ENCODE measurements at places on chromosomes 6 and 20.

GRCh38 chr6:443621-444159 is 52.1 kb downstream of the IRF4 start:
- H3K4me1 ChIP-seq, result peaks cover 15% of the 10 kb centered on the region
- no peak overlapping the region for H3K4me3 ChIP-seq
- H3K27ac ChIP-seq, result no peak overlapping the region
- H3K27me3 ChIP-seq, result no peaks in the 10 kb centered on the region
- H3K36me3 ChIP-seq, result no peaks in the 10 kb centered on the region

- no peaks in the 10 kb centered on the region for H3K36me3 ChIP-seq
- DNase-seq, result no peak
- no peaks in the 10 kb centered on the region for H3K27me3 ChIP-seq
- no peaks in the 10 kb centered on the region for H3K4me1 ChIP-seq
Measured at GRCh38 chr6:64926051-64926450, 781.0 kb downstream of the EYS start.

GRCh38 chr6:143099647-143100046 is 39.0 kb downstream of the AIG1 start:
- H3K27me3 ChIP-seq, result no peaks in the 10 kb centered on the region
- H3K36me3 ChIP-seq, result no peaks in the 10 kb centered on the region
- no peak for DNase-seq

DNA sequence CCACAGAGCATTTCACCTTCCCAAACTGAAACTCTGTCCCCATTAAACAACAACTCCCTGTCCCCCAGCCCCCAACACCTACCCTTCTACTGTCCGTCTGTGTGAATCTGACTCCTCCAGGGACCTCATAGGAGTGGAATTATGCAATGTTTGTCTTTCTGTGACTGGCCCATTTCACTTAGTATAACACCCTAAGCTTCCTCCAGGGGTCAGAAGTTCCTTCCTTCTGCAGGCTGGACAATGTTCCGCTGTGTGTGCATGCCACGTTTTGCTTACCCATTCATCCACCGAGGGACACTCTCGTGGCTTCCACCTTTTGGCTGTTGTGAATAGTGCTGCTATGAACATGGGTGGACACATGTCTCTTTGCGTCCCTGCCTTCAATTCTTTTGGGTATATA is 37.6 kb upstream of the MPC1 start:
- H3K4me1 ChIP-seq, result no peaks in the 10 kb centered on the region
- no peak overlapping the region for H3K4me3 ChIP-seq
- no peak overlapping the region for H3K27ac ChIP-seq

- H3K27me3 ChIP-seq, result no peaks in the 10 kb centered on the region
- no peaks in the 10 kb centered on the region for H3K4me1 ChIP-seq
- no peak overlapping the region for H3K4me3 ChIP-seq
- no peak for DNase-seq
- no peaks in the 10 kb centered on the region for H3K36me3 ChIP-seq
Measured at GRCh38 chr6:135243871-135244796, 63.0 kb downstream of the MYB start.

- H3K4me1 ChIP-seq, result no peaks in the 10 kb centered on the region
- no peaks in the 10 kb centered on the region for H3K27me3 ChIP-seq
- no peaks in the 10 kb centered on the region for H3K36me3 ChIP-seq
- no peak for DNase-seq
- H3K4me3 ChIP-seq, result no peak overlapping the region
Measured at GRCh38 chr6:139540276-139540675, 165.8 kb upstream of the CITED2 start.

DNA sequence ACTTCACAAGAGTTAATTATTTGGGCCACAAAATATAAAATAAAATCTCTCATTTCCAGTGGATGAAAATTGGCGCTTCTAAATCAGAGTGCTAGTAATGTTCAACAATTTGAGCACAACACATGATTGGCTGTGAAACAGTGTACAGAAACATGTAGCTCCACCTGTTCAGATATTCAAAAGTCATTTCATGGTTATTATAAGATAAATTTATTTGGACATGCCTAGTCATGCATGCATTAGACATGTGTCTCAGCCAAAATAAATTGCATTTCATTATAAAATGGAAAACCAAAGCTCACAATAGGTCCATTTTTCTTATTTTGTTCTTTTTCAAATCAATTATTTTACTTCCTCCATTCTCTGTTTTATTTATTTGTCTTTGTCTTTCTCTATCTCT is 374.8 kb downstream of the LMBRD1 start:
- H3K27me3 ChIP-seq, result no peaks in the 10 kb centered on the region
- no peak overlapping the region for H3K27ac ChIP-seq
- no peak overlapping the region for H3K4me3 ChIP-seq
- no peaks in the 10 kb centered on the region for H3K4me1 ChIP-seq
- DNase-seq, result no peak
- H3K36me3 ChIP-seq, result no peaks in the 10 kb centered on the region

GRCh38 chr6:145813285-145814034 is 1.1 kb downstream of the FBXO30 start:
- H3K4me1 ChIP-seq, result peaks cover 32% of the 10 kb centered on the region
- no peaks in the 10 kb centered on the region for H3K27me3 ChIP-seq
- H3K36me3 ChIP-seq, result no peaks in the 10 kb centered on the region
- peak overlapping the region; percentile 94 for H3K4me3 ChIP-seq
- H3K27ac ChIP-seq, result peak overlapping the region; percentile 89

GRCh38 chr6:27889628-27890444 is 22.4 kb downstream of the OR2B2 start:
- no peaks in the 10 kb centered on the region for H3K36me3 ChIP-seq
- no peak for DNase-seq
- peak overlapping the region; percentile 52 for H3K4me3 ChIP-seq
- peak overlapping the region; percentile 50 for H3K27ac ChIP-seq
- peaks cover 38% of the 10 kb centered on the region for H3K4me1 ChIP-seq
- H3K27me3 ChIP-seq, result no peaks in the 10 kb centered on the region

DNA sequence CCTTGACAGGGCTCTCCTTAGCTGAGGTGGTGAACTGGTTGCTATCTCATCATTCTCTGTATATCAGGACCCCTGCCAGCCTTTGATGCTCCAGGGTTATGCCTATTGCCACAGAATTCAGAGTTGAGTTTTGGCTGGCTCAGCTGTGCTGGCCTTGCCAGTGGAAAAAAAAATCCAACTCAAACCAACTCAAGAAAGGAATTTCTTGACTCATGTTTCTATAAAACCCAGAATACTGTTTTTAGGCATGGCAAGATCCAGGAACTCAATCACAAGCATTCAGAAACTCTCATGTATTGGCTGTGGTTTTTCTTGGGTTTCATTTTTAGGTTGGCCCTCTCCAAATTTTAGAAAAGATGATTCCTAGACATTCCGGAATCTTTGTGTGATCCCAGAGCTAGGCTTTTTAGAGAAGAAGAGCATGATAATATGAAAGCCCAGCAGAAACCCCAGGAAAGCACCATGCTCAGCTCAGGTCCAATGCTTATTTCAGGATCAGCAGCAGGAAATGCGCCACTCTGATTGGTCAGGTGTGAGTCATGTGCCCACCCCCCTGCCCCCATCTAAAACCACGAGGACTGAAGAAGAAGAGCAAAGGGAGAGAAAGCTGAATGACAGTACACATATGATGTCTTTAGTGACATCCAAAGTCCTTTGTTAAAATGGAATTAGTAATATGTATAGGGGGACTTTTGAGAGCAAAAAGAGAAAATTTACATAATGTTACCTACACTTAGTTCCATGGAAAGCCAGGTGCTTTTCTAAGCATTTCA is 122.9 kb downstream of the RNF144B start:
- no peak for DNase-seq
- H3K27me3 ChIP-seq, result no peaks in the 10 kb centered on the region
- no peaks in the 10 kb centered on the region for H3K36me3 ChIP-seq
- H3K27ac ChIP-seq, result no peak overlapping the region
